GM23248 (cell line): ENCODE measurements at places on chromosomes 7 and 10.

DNA sequence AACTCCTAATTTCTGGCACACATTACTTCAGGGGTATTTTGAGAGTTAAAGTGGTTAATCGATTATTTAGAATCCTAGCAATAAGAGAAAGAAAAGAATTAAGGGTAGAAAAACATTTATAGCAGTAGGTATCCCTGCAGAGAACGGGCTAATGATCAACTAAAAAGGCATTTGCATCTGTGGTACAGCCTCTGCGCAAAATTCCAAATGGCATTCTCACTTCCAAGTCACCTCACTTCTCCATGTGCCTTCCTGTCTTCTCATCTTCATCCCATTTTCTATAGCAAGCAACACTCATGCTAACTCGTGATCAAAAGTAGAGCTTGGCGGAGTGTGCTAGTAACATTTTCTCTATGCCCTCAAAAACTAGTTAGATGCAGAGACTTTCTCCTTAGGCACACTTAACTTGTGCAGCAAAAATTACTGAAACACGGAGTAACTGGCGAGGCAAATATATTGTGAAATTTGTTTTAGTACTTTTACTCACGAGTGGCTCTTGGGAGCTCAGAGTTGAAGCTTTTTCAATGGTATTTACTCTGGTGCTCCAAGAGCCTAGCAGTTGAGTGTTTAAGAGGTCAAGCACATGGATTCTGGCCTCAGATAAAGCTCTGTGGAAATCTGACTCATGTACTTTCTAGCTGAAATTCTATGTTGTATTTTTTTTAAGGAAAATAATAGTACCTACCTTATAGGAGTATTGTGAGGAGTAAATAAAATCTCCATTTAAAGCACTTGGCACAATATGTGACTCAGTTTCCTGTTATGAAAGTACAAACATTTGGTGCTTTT, 65.1 kb downstream of the MET start:
- peak; percentile 13 for DNase-seq
- H3K27me3 ChIP-seq, result no peaks in the 10 kb centered on the region
- peaks cover 6% of the 10 kb centered on the region; the same call in 1 of the 2 replicates for H3K4me1 ChIP-seq

DNA sequence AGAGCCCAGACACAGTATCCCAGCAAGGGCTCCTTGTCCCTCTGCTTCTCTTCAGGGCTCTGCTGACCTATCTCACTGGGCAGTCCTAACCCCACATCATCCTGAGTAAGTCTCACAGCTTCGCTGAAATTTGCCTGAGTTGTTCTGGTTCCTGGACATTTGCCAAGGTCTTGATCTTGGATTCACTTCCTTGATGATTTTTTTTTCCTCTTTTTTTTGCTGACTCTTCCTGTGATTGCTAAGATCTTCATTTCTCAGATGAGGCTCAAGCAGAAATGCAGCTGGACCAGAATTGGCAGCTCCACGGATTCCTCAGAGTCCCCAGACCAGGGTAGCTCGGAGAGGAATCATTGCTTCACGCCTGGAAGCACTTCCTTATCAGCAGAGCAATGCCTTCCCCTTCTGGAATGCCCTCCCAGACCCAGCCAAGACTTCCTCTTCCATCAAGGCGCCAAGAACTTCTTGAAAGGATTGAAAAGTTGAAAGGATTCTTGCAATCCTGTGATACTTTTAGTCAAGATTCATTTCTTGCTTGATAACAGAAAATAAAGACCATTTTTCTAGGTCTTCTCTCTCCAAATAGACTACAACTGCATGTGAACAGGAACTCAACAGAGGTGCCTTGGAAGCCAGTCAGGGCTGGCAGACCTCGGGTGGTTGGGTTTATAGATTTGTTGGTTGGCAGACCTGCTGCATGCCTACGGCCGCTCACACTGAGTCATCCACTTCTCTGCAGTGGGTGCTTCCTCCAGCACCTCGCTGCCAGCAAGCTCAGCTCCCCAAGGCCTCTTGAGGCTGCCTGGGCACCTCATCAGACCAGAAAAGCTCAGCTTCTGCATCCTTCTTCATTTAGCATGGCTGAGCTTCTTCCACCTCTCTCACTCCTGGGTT, 8.8 kb upstream of the AFAP1L2 start:
- no peak overlapping the region for H3K4me3 ChIP-seq
- H3K4me1 ChIP-seq, result no peaks in the 10 kb centered on the region
- no peak overlapping the region for H3K27ac ChIP-seq
- peak; percentile 21 for DNase-seq
- H3K36me3 ChIP-seq, result no peaks in the 10 kb centered on the region

- H3K27ac ChIP-seq, result no peak overlapping the region
- peaks cover 62% of the 10 kb centered on the region for H3K36me3 ChIP-seq
- no peaks in the 10 kb centered on the region for H3K4me1 ChIP-seq
- no peaks in the 10 kb centered on the region for H3K27me3 ChIP-seq
- DNase-seq, result no peak
Observed at GRCh38 chr7:55174456-55174855, 155.6 kb downstream of the EGFR start.

GRCh38 chr7:7765422-7765821, 47.0 kb upstream of the RPA3 start:
- H3K27ac ChIP-seq, result no peak overlapping the region
- no peaks in the 10 kb centered on the region for H3K27me3 ChIP-seq
- peaks cover 12% of the 10 kb centered on the region for H3K4me1 ChIP-seq
- H3K36me3 ChIP-seq, result no peaks in the 10 kb centered on the region

GRCh38 chr10:62550173-62550572, 176.0 kb downstream of the ZNF365 start:
- H3K36me3 ChIP-seq, result no peaks in the 10 kb centered on the region
- H3K4me1 ChIP-seq, result peaks cover 17% of the 10 kb centered on the region
- no peak for DNase-seq
- H3K27ac ChIP-seq, result no peak overlapping the region
- H3K27me3 ChIP-seq, result no peaks in the 10 kb centered on the region

DNA sequence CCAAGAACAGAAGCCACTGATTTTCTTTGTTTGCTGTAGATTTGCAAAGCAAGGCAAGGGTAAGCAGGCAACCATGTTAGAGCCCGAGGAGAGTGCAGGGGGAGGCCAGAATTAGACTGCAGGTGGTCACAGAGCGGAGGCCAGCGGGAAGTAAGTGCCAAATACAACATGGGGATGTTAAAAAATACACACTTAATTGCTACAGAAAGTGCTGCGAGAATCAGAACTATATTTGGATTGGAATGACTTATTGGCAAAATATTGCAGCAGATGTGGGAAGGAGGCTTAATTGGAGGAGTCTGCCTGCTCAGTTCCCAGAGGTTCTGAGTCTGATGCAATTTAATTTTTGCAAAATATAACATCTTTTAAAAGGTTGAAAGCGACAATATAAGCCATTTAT, 49.7 kb upstream of the ADCY1 start:
- no peaks in the 10 kb centered on the region for H3K4me1 ChIP-seq
- no peak overlapping the region for H3K27ac ChIP-seq
- no peaks in the 10 kb centered on the region for H3K36me3 ChIP-seq
- no peak overlapping the region for H3K4me3 ChIP-seq
- no peaks in the 10 kb centered on the region; the same call in 1 of the 2 replicates for H3K27me3 ChIP-seq
- DNase-seq, result no peak

DNA sequence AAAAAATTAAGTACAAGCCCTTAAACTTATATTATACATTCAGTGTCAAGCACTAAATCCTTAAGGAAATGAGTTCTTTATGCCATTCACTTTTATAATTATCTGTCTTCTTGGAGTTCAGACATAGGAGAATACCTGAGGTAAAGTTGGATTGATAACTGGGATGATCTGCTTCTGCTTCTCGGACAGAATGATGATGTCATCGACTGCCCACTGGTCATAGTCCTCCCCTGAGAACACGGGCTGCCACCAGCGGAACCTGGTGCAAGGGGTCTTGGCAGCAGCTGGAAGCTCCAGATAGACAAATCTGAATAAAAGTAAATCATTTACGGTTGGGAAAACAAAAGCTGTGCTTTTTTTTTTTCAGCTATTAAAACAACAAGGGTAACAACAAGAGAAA, 148.2 kb upstream of the SLC26A5 start:
- no peaks in the 10 kb centered on the region for H3K36me3 ChIP-seq
- no peaks in the 10 kb centered on the region for H3K4me1 ChIP-seq
- no peaks in the 10 kb centered on the region for H3K27me3 ChIP-seq
- no peak overlapping the region for H3K4me3 ChIP-seq

GRCh38 chr10:85614981-85615380, 751.6 kb downstream of the GRID1 start:
- DNase-seq, result no peak
- no peak overlapping the region for H3K27ac ChIP-seq
- no peaks in the 10 kb centered on the region for H3K36me3 ChIP-seq
- no peak overlapping the region for H3K4me3 ChIP-seq
- H3K27me3 ChIP-seq, result no peaks in the 10 kb centered on the region
- no peaks in the 10 kb centered on the region for H3K4me1 ChIP-seq

DNA sequence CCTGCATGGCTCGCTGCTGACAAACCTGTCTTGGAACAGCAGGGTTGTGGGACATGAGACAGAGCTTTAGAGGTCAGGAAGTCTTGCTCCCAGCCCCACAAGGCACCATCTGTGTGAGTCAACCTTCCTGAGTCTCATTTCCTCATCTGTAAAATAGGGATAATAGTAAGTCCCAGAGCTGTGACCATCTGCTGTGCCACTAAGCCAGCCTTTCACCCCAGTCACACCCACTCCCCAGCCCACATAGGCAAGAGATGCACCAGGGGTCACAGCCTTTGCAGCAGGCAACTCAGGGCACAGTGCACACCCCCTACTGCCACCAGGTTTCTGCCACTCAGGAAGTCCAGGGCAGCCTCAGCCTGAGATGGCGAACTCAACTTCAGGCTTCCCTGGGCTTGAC, 29.4 kb upstream of the CDH23 start:
- peaks cover 23% of the 10 kb centered on the region for H3K4me1 ChIP-seq
- DNase-seq, result peak; percentile 27

- peak; percentile 89 for DNase-seq
- H3K27ac ChIP-seq, result peak overlapping the region; percentile 29; the same call in 1 of the 2 replicates
- peaks cover 17% of the 10 kb centered on the region; the same call in 1 of the 2 replicates for H3K36me3 ChIP-seq
- H3K27me3 ChIP-seq, result no peaks in the 10 kb centered on the region
- H3K4me3 ChIP-seq, result 0 out of 2 replicates have a peak overlapping the region, but pooled peaks have one; percentile 10
- peaks cover 13% of the 10 kb centered on the region for H3K4me1 ChIP-seq
Observed at GRCh38 chr10:133292919-133293809, 15.5 kb downstream of the TUBGCP2 start.

GRCh38 chr10:62194924-62195674, 73.5 kb downstream of the RTKN2 start:
- no peak for DNase-seq
- H3K4me1 ChIP-seq, result peaks cover 18% of the 10 kb centered on the region
- H3K27me3 ChIP-seq, result no peaks in the 10 kb centered on the region
- H3K36me3 ChIP-seq, result no peaks in the 10 kb centered on the region

- H3K4me3 ChIP-seq, result no peak overlapping the region
- H3K4me1 ChIP-seq, result no peaks in the 10 kb centered on the region
- H3K27ac ChIP-seq, result no peak overlapping the region
- DNase-seq, result no peak
Observed at GRCh38 chr7:74006451-74007241, 21.3 kb upstream of the ELN start.

DNA sequence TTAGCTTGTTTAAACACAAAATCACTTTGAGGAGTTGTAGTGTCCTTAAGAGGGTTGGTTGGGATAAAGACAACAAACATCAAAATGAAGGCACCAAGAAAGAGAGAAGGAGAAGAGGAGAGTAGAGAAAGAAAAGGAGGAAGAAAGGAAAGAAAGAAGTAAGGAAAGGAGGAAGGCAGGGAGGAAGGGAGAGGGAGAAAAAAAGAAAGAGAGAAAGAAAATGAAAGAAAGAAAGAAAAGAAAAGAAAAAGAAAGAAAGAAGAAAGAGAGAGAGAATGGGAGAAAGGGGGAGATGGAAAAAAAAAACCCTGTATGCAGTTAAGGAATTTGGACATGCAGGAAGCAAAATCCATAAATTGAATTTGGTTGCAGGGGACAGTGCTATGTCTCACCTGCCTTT, 635.4 kb upstream of the FZD8 start:
- H3K4me3 ChIP-seq, result no peak overlapping the region
- no peak overlapping the region for H3K27ac ChIP-seq
- no peaks in the 10 kb centered on the region for H3K36me3 ChIP-seq
- no peak for DNase-seq

- H3K27ac ChIP-seq, result no peak overlapping the region
- H3K36me3 ChIP-seq, result no peaks in the 10 kb centered on the region
- H3K4me3 ChIP-seq, result no peak overlapping the region
- no peak for DNase-seq
Observed at GRCh38 chr7:127812540-127812939, 160.5 kb downstream of the SND1 start.

- peak; percentile 87 for DNase-seq
- H3K4me3 ChIP-seq, result no peak overlapping the region
- peak overlapping the region; percentile 38 for H3K27ac ChIP-seq
- no peaks in the 10 kb centered on the region for H3K27me3 ChIP-seq
- no peaks in the 10 kb centered on the region for H3K36me3 ChIP-seq
- H3K4me1 ChIP-seq, result peaks cover 39% of the 10 kb centered on the region
Observed at GRCh38 chr10:69241575-69241974, 21.4 kb downstream of the HKDC1 start.

DNA sequence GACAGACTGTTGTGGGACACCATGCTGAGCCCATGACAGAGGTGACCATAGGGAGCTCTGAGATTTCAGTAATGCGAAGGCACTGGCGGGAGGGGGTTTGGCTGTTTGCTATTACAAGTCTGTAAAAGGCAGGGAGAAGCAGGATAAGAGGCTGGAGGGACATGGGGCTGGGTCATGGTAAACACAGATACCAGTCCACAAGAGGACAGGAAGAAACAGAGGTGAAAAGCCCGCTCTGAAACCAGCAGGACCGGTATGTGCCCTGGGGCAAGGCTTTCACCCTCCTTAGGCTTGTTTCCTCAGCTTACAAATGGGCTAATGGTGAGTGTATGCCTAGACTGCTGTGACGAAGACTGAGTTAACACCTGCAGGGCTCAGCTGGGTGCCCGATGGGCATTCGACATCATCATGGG, 34.1 kb downstream of the ANXA11 start:
- no peak overlapping the region for H3K4me3 ChIP-seq
- no peak for DNase-seq
- H3K27me3 ChIP-seq, result no peaks in the 10 kb centered on the region
- H3K27ac ChIP-seq, result no peak overlapping the region
- H3K4me1 ChIP-seq, result peaks cover 3% of the 10 kb centered on the region
- peaks cover 6% of the 10 kb centered on the region; the same call in 1 of the 2 replicates for H3K36me3 ChIP-seq

- H3K4me1 ChIP-seq, result no peaks in the 10 kb centered on the region
- H3K27ac ChIP-seq, result no peak overlapping the region
- no peak for DNase-seq
- H3K27me3 ChIP-seq, result no peaks in the 10 kb centered on the region
- peaks cover 4% of the 10 kb centered on the region for H3K36me3 ChIP-seq
Observed at GRCh38 chr10:49082766-49083165, 32.6 kb downstream of the VSTM4 start.

- no peaks in the 10 kb centered on the region for H3K27me3 ChIP-seq
- DNase-seq, result no peak
- H3K4me3 ChIP-seq, result no peak overlapping the region
Observed at GRCh38 chr10:79352035-79352877, 5.0 kb downstream of the PPIF start.

DNA sequence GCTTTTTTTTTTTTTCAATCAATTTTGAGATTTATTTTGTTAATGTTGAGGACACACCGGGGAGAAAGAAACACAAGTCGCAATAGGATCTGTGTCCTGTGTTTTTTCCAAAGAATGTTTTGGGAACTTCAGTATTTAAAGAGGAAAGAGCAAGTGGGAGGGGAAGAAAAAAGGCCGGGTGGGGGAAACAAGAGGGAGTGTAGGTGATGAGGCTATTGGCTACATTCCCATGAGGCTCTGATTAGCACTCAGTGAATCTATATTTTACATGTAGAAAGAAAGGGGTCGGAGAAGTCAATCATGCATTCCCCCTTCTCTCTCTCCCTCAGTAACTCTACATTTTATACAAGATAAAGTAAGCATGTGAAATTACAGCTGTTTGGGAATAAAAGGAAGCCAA, 4.1 kb downstream of the ZNF680 start:
- DNase-seq, result peak; percentile 46
- peak overlapping the region; percentile 26; the same call in 1 of the 2 replicates for H3K4me3 ChIP-seq
- no peaks in the 10 kb centered on the region for H3K36me3 ChIP-seq
- peak overlapping the region; percentile 69 for H3K27ac ChIP-seq
- peaks cover 23% of the 10 kb centered on the region for H3K4me1 ChIP-seq
- no peaks in the 10 kb centered on the region for H3K27me3 ChIP-seq
